Fibroblast of lung (primary cell): ENCODE measurements at places on chromosomes 13 and 19.

DNA sequence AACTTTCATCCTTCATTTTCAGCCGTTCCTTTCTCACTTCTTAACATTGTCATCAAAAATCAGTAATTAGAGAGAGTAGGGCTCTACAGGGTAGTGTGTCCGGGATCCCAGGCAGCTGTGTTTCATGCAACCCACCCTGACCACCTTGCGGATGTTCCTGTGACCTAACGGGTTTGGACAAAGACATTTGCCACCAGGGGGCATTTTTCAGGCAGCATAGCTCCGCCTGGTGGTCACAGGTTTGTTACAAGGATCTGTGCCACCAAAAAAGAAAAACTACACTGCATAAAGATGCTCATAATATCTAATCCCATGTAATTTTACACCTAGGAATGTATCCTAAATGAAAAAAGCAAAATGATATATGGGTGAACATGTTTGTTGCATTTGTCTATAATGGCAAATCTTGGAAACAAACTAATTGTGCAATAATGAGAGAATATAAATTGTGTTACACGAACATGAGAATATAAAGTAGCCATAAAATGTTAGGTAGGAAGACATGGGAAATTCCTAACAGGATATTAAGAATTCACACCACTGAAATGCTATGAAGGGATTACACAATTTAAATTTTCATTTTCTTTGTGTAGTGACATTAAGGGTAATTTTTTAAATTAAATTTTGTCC, 123.0 kb downstream of the SLC7A1 start:
- DNase-seq: peak; percentile 59

GRCh38 chr19:35273686-35274259, 5.0 kb downstream of the USF2 start:
- no peak for DNase-seq

GRCh38 chr13:111373486-111373885, 53.0 kb downstream of the TEX29 start:
- no peak for DNase-seq

DNA sequence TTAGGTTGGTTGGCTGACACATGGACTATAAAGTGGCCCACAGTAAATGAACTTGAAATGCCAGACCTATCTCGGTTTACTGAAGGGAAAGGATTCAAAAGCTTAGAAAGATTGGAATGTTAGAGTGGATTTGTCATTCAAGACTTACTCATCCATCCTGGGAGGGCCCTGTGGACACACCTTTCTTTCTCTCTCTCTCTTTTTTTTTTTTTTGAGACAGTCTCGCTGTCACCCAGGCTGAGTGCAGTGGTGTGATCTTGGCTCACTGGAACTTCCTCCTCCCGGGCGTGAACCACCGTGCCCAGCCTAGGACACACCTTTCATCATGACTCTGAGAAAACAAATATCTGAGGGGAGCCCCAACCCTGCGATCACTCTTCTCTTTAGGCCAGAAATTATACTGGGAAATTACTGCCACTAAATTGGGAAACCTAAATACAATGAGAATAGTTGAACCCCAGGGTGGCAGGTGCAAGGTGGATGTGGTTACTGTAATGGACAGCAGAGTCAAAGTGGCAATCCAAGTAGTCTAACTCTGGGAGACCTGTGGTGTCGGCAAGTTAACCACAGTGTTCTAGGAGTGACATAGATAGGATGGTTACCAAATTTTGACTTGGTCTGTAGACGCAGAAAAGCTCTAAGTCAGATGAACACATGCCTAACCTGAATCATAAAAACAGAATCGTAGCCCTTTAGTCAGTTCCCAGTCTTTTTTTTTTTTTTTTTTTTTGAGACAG, 47.1 kb upstream of the ZMYM5 start:
- DNase-seq: peak; percentile 82

DNA sequence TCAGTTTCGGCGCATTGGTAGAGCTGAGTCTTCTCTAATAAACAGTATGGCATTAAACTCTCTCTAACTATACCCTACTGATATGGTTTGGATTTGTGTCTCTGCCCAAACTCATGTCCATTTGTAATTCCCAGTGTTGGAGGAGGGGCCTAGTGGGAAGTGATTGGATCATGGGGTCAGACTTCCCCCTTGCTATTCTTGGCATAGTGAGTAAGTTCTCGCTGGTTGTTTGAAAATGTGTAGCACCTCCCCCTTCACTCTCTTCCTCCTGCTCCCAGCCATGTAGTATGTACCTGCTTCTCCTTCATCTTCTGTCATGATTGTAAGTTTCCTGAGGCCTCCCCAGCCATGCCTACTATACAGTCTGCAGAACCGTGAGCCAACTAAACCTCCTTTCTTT, 682.7 kb upstream of the ARGLU1 start:
- no peak for DNase-seq

GRCh38 chr13:23988546-23989122, 91.3 kb upstream of the C1QTNF9B start:
- DNase-seq: peak; percentile 57

GRCh38 chr19:2132731-2133490, 18.5 kb downstream of the AP3D1 start:
- no peak for DNase-seq

DNA sequence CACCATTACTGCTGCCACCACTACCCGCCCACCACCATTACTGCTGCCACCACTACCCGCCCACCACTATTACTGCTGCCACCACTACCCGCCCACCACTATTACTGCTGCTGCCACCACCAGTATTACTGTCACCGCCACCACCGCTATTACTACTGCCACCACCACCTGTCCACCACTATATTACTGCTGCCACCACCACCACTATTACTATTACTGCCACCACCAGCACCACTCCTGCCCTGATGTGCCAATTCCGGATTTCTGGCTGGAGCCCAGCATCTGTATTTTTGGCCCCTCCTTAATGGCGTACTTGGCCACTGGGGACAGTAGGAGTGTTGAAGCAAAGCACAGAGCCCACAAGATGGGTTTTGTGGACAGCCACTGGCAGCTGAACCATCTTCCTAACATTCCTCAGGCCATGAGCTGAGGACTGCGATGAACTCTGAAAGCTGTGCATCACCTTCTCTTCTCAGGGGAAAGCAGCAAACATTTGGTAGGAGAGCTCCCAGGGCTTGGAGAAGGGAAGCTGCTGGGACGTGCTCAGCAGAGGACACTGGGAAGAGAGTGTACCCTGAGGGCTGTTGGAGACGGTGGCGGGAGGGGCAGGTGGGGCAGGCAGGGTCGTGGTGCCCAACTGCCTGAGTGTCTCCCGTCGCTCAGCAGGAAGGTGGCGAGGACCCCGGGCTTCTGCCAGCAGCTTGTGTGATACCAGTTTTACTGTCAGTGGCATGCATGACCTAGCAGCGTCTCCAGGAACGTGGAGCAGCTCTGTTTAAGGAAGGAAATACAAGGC, 23.0 kb downstream of the CUL4A start:
- no peak for DNase-seq

- no peak for DNase-seq
Measured at GRCh38 chr13:35920816-35921215, 210.4 kb downstream of the DCLK1 start.

GRCh38 chr13:39149896-39150295, 111.6 kb downstream of the NHLRC3 start:
- DNase-seq: no peak

- DNase-seq: peak; percentile 96
Measured at GRCh38 chr19:8569066-8569771, 8.0 kb downstream of the MYO1F start.

DNA sequence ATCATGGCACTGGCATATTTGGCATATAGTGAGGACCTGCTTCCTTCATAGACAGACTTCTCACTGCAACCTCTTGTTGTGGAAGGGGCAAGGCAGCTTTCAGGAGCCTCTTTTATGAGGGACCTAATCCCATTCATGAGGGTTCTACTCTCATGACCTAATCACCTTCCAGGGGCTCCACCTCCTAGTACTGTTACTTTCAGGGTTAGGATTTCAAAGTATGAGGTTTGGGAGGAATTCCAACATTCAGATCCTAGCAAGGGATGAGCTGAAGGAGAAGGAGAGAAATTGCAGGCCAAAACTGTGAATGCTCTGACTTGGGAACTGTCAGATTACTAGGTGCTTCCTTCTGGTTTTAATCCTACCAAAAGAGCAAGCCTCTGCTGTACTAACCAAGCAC, 87.8 kb downstream of the LMO7 start:
- DNase-seq: no peak

GRCh38 chr19:423691-424466, 14.9 kb upstream of the C2CD4C start:
- DNase-seq: no peak

GRCh38 chr13:47327861-47328260, 431.0 kb upstream of the HTR2A start:
- DNase-seq: peak; percentile 25

DNA sequence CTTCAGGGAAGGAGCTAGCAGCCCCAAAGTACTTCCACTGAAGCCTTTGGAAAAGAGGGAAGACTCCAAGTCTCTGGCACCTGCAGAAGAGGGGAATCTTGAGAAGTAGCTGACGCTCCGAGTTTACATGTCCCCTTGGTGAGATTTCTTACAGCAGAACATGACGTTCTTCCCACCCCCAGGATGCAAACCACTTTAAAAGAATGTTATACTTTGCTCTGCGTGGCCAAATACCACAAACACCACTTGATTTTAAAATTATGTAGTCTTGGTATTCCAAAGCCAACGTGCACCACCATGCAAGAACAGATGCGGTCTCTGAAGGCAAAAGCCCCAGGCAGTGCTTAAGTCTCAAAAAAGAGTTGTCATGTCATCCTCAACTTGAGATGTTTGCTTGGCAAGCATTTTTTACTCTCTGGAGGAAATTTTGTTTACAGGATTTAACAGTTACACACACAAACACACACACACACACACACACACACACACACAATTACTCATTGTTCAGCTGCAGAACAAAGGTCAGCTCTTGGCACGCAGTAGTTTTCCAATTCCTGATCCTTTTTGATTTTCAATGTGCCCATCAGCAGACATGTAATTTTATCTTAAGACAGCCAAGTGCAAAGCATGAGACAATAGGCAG, 106.1 kb downstream of the RGCC start:
- peak; percentile 91 for DNase-seq

DNA sequence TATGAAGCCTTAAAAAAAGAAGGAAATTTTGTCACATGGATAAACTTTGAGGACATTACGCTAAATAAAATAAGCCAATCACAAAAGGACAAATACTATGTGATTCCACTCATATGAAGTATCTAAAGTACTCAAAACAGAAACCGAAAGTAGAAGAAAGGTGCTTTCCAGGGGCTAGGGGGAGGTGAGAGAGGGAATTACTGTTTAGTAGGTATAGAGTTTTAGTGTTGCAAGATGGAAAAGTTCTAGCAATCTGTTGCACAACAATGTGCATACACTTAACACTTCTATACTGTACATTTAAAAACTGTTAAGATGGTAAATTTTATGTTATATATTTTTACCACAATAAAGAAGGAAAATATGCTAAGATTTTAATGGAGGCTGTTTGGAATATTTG, 83.0 kb downstream of the POLR1D start:
- no peak for DNase-seq

GRCh38 chr13:27401210-27401609, 23.2 kb upstream of the GTF3A start:
- no peak for DNase-seq

- no peak for DNase-seq
Measured at GRCh38 chr19:32865326-32865725, 4.2 kb downstream of the SLC7A9 start.

DNA sequence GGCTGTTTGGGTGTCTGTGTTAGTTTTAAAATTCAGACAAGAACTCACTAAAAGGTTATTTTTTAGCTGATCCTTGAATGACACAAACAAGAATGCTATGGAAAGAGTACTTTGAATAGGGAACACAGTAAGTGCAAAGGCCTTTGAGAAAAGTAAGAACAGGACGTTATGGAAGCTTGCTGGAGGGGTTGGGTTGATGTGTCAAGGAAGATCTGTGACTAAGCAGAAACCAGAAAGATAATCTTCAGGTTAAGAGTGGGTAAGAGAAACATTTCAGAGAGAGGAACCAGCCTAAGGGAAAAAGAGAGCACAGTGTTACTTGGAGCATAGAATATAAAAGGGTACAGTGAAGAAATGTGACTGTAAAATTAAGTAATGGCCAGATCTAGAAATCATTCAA, 41.2 kb upstream of the TRPC4 start:
- DNase-seq: no peak

- DNase-seq: no peak
Measured at GRCh38 chr19:49861107-49861506, 6.3 kb downstream of the PNKP start.

DNA sequence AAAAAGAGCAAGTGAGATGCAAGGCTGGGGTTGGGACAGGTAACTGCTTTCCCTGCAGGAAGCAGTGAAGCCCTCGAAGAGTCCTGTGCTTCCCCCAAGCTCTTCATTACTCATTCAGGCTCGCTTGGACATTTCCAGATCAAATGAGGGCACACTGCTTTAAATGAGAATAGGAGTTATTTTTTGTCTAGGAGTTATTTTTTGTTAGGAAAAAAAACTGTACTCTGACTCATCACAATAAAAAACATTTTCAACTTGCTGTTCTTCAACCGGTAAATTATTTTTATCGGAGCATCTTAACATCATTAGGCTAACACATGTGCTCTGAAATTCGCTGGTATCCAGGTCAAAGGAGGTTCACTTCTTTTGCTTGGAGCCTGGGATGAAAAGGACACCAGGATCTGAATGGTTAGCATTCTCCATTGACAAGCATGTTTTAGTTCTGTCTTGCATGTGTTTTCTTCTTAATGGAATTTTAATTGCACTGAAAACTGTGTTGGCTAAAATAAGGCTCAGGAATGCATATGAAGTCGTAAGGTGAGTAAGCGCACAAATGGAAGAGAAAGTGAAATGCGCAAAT, 80.7 kb upstream of the STK24 start:
- DNase-seq: no peak

DNA sequence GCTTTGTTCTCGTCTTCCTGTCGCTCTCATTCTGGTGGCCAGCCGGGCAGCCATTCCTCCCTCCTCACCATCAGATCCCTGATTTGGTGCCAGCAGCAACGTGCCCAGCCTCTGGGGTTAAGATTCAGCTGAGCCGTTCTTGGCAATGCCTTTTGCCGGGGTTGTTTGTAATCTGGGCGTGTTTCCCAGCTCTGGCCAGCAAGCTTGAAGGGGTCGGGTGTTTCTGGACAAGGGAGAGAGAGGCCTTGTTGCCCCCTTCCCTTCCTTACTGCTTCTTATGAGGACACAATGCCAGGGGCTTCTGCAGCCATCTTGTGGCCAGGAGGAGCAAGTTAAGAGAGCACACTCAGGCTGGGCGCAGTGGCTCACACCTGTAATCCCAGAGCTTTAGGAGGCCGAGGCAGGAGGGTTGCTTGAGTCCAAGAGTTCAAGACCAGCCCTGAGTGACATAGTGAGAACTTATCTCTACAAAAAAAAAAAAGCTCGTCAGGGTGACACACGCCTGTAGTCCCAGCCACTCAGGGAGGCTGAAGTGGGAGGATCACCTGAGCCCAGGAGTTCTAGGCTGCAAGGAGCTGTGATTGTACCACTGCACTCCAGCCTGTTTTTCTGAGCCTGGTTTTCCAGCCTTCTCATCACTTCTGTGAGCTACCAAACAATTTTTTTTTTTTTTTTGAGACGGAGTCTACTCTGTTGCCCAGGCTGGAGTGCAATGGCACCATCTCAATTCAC, 10.7 kb upstream of the CRTC1 start:
- peak; percentile 86 for DNase-seq

- DNase-seq: no peak
Measured at GRCh38 chr13:97225533-97225932, 3.4 kb downstream of the MBNL2 start.
